ENCODE measurements at places on chromosomes 2 and 18.

DNA sequence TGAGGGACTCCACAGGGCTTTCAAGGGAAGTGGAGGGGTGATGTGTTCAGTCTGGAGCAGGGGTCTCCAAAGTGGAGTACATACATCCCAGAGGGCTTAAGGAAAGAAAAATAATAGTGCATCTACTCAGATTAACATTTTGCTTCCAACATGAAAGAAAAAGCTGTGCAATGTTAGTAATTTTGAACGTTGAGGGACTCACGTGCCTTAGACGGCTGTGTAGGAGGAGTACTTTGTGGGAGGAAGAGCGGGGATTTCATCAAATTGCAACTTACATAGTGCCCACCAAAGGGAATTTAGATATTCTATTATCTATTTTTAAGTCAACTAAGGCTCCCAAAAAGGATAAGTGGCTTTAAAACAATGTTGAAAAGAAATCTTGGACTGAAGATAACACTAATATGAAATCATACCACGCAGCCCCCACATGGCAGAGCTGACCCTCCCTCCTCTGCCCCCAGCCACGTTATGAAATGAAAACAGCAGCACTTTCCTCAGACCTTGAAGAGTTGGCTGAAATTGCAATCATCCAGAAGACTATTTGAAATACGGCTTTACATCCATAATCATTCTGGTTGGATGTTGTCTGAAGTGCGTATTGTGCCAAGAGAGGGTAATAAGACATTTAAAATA lies 42.9 kb downstream of the MEX3C start:
- no peak for DNase-seq

- no peak for DNase-seq
Observed at GRCh38 chr2:54575379-54575888, 119.3 kb downstream of the SPTBN1 start.

DNA sequence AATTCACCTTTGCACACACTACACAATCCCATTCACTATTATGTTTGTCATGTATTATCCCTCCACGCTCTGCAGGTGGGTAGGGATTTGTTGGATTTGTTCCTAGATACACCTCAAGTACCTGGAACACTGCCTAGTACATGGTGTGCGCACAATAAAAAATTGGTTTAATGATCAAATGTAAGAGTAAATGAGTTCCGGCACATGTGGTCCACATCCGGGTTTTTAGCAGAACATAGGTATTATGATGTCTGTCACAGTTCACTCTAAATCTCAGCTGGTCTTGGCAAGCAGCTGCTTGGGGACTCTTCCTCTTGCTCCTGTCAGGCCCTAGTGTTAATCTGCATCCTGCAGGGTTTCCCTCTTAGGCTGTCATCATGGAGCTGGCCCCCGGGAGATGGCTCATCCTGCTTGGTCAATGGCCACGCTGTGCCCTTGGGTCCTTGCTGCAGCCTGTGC lies 21.8 kb upstream of the IL1R1 start:
- no peak for DNase-seq

DNA sequence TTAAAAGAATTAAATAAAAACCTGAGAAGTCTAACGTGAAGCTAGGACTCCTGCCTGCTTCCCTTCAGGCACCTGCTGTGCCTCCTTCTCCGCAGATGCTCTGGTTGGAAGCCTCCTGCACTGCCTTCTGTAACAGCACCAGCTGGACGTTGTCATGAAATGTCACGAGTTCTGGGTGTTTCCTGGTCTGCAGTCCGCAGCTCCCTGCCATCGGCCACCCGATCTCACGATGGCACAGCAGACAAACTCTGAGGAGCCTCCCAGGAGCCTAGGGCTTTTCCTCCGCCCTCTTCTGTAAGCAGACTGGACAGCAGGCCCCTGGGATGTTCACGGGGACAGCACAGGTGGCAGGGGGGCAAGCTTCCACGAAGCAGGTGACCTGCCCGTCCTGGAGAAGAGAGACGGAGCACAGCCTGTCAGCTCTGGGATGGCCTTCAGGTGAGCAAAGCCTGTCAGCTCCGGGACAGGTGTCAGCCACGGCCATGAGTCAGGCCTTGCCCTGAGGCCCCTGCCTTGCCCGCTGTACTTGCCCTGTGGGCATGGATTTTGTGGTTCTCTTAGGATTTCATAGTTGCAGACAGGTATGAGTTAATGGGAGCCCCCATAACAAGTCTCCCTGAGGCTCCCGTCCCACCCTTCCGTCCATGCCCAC lies 110.3 kb downstream of the PXDN start:
- DNase-seq: no peak

DNA sequence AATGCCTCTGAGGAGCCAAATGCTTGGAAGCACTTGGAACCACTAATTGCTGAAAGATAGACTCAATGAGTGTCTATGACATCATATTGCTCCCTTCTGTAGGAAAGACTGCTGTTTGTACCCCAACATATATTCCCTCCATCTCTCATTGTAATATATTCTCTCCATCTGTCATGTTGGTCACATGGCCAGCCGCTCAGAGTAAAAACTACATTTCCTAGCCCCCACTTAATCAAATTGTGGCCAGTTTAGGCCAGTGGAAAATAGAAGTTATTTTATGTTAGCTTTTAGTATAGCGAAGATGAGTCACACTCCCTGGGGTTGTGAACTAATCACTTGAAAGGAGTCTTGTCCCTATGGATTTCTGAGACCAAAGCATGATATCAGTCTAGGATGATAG lies 160.2 kb downstream of the HNMT start:
- DNase-seq: no peak

- no peak for DNase-seq
Observed at GRCh38 chr2:179744401-179744800, 117.0 kb downstream of the ZNF385B start.

Measured in activated T-helper 9 cell treated with anti-CD3 and anti-CD28 coated beads, Interleukin-2, amount 50 U/mL, for 16 hours (primary cell).